ENCODE measurements at places on chromosomes 3 and 15.

DNA sequence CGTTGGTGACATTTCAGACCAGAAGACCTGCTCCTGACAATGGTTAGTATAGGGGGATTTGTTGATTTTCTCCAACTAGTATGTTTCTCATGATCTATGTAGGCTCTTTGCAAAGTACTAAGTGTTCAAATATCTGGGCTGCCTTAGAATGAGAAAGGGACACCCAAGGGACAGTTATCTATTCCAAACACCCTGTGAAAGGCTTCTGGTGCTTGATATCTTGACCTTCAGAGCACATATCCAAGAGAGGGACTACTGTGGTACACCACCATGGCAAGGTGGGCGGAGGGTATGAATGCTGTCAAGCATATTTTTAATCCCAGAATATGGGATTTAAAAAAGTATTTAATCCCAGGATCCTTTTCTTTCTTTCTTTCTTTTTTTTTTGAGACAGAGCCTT is 1.1 kb downstream of the FANCD2OS start:
- no peak for DNase-seq

GRCh38 chr15:32148833-32149555 is 118.7 kb downstream of the CHRNA7 start:
- no peak for DNase-seq

- DNase-seq, result no peak
Observed at GRCh38 chr3:25904206-25904605, 114.3 kb downstream of the OXSM start.

DNA sequence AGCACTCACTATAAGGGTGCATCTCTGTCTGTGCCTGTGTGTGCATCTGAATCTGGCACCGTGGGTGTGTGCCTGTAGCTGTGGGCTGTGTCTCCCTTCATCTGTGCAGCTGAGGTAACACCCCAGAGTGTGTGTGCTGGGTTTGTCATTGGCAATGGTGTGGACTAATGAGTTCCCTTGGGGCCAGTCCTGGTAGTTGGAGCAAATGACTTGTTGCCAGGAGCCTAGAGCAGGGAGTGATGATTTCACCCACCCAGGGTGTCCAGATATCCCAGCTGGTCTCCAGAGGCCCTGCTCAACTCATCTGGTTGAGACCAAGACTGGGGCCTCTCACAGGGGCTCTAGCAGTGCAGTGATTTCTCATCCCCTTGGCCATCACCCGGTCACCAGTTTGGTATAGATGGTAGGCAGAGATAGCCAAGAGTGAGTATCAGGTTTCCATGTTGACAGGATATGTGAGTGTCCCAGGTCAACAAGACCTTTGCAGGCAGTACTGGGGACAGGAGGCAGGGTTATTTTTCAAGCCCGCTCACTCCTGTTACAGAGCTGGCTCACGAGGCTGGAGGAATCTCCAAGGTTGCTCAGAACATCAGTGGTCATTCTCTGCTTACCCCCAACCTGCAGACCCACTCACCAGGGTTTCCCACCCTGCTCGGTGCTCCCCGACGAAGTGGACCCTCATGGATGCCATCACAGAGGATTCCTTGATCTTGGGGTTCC is 4.1 kb upstream of the HDAC11 start:
- no peak for DNase-seq

DNA sequence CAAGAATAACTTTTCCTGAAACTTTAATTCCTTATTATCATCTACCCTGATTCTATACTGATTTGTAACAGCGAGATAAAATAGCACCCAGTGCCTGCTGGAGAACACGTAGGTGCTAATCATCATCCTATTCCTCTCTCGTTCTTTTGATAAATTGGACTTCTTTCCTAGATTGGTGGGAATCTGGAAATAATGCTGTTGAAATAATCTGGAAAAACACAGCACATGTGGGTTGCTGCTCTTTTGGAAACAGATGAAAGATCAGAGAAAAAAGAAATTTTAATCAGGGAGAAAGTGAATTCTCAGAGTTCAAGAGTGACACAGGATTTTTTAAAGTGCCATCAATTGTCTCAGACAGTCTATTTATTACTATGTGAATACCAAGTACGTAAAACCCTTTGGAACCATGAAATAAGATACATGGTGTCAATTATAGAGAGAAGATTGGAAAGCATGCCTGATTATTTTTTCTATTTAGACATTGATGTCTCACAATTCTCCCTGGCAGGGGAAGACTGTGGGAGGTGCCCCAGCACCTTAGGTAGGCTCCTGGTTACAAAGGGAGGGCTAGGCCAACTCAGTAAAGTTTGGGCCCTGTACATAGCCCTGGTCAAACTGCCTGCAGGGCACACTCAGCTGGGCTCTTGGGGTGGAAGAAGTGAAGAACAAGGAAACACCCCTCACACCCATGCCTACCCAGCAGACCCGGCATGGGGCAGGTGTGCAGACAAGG is 60.0 kb upstream of the SNRPA1 start:
- no peak for DNase-seq

All from HS-5 (cell line).